Fibroblast of villous mesenchyme (primary cell): ENCODE measurements at places on chromosomes 13 and 19. TPM values are rescaled to one million over a fixed set of nuclear protein-coding genes. Genes with fewer than 3 reads are reported as not detected.

The NRTN gene
- 0.32 TPM in 1 of 2 replicates, not detected in the other for total RNA-seq

The CEACAM7 gene
- not detected in 2 replicates for total RNA-seq

The MEIS3 gene
- 38.0 and 60.6 TPM in 2 replicates for total RNA-seq

The OR7G3 gene
- not detected in 2 replicates for total RNA-seq

The CD33 gene
- total RNA-seq, result not detected in 2 replicates

The VWA8 gene
- 20.9 and 33.2 TPM in 2 replicates for total RNA-seq

The LILRA1 gene
- not detected in 2 replicates for total RNA-seq

The PSG2 gene
- total RNA-seq, result 0.32 and 5.2 TPM in 2 replicates

The RUBCNL gene
- total RNA-seq, result 0.43 and 0.97 TPM in 2 replicates

The FCHO1 gene
- 0.43 and 0.64 TPM in 2 replicates for total RNA-seq

The PAF1 gene
- total RNA-seq, result 29.6 and 33.2 TPM in 2 replicates

The CGB1 gene
- not detected in 2 replicates for total RNA-seq

The ACER1 gene
- total RNA-seq, result not detected in 2 replicates

The FBXL3 gene
- 53.1 and 61.3 TPM in 2 replicates for total RNA-seq

The RUVBL2 gene
- 162 and 176 TPM in 2 replicates for total RNA-seq

The FBN3 gene
- not detected in 2 replicates for total RNA-seq

The GAPDHS gene
- total RNA-seq, result not detected in 2 replicates

The STK11 gene
- 90.8 and 94.1 TPM in 2 replicates for total RNA-seq

The ZNF439 gene
- 2.6 and 4.3 TPM in 2 replicates for total RNA-seq

The KLK3 gene
- not detected in 2 replicates for total RNA-seq

The UHRF1 gene
- total RNA-seq, result 34.1 and 36.1 TPM in 2 replicates

The ZNF221 gene
- total RNA-seq, result 7.4 and 10.4 TPM in 2 replicates

The CYP2A6 gene
- not detected in 2 replicates for total RNA-seq

The FSTL3 gene
- total RNA-seq, result 49.2 and 83.1 TPM in 2 replicates

The MYBPC2 gene
- total RNA-seq, result under 0.01 TPM in 1 of 2 replicates, not detected in the other

The MATK gene
- not detected in 2 replicates for total RNA-seq

The IRGQ gene
- total RNA-seq, result 27.7 and 35.4 TPM in 2 replicates

The MRPL57 gene
- 20.3 and 25.8 TPM in 2 replicates for total RNA-seq

The HCST gene
- 0.43 and 0.64 TPM in 2 replicates for total RNA-seq

The SEMA6B gene
- under 0.01 TPM in 2 replicates for total RNA-seq

The CIC gene
- total RNA-seq, result 23.7 and 26.7 TPM in 2 replicates

The ALDH16A1 gene
- total RNA-seq, result 17.7 and 40.6 TPM in 2 replicates

The NOTCH3 gene
- total RNA-seq, result 27.6 and 39.3 TPM in 2 replicates

The IGFL4 gene
- total RNA-seq, result not detected in 2 replicates

The C19orf73 gene
- total RNA-seq, result 0.32 TPM in 1 of 2 replicates, not detected in the other

The RNF126 gene
- 30.7 and 50.3 TPM in 2 replicates for total RNA-seq

The FGF22 gene
- total RNA-seq, result not detected in 2 replicates

The TMEM150B gene
- total RNA-seq, result not detected in 2 replicates

The FXYD5 gene
- total RNA-seq, result 20.3 and 24.5 TPM in 2 replicates

The MTUS2 gene
- 0.32 and 1.3 TPM in 2 replicates for total RNA-seq

The EPS8L1 gene
- total RNA-seq, result 1.3 and 2.2 TPM in 2 replicates

The KIR2DL1 gene
- not detected in 2 replicates for total RNA-seq

The SIRT6 gene
- total RNA-seq, result 10.4 and 10.6 TPM in 2 replicates

The TNNT1 gene
- total RNA-seq, result under 0.01 and 0.64 TPM in 2 replicates

The CDC42EP5 gene
- 12.5 and 29.0 TPM in 2 replicates for total RNA-seq

The MUC16 gene
- total RNA-seq, result under 0.01 TPM in 2 replicates

The ZNF534 gene
- under 0.01 TPM in 1 of 2 replicates, not detected in the other for total RNA-seq

The ACP7 gene
- total RNA-seq, result not detected in 2 replicates

The CALR3 gene
- total RNA-seq, result not detected in 2 replicates

The JAK3 gene
- total RNA-seq, result 6.1 and 7.8 TPM in 2 replicates

The KLHL1 gene
- total RNA-seq, result not detected in 2 replicates

The OR10H4 gene
- total RNA-seq, result not detected in 2 replicates

The NCR1 gene
- total RNA-seq, result not detected in 2 replicates

The SIGLEC8 gene
- total RNA-seq, result not detected in 2 replicates

The TGFBR3L gene
- total RNA-seq, result 0.86 and 0.97 TPM in 2 replicates

The ANGPTL8 gene
- total RNA-seq, result not detected in 2 replicates

The POP4 gene
- total RNA-seq, result 81.6 and 84.4 TPM in 2 replicates

The CRX gene
- not detected in 2 replicates for total RNA-seq
